Mesenchymal stem cell (in vitro differentiated cells and primary cell): ENCODE measurements at places on chromosomes 11 and 22.
A peak's percentile ranks its signal among the peaks of the same experiment; 100 is the strongest.

DNA sequence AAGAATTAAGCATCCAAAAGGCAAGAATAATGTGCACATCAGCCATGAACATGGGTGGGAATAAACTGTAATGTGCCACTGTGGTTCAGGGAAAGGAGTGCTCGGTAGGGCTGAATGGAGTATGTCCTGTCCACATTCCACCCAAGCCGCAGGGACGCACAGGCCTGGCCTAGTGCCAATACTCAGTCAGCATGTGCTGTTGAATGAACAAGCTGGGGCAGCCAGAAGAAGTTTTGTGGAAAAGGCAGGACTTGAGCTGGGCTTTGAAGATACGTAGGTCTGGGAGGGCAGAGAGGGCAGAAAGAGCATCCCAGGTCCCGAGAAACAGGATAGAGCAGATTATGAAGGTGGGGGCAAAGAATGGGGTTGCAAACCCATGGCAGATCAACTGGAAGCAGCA lies 60.0 kb upstream of the PLET1 start:
- peaks cover 11% of the 10 kb centered on the region for H3K4me1 ChIP-seq
- no peaks in the 10 kb centered on the region for H3K27me3 ChIP-seq
- peak; percentile 90 for DNase-seq
- H3K36me3 ChIP-seq = no peaks in the 10 kb centered on the region

DNA sequence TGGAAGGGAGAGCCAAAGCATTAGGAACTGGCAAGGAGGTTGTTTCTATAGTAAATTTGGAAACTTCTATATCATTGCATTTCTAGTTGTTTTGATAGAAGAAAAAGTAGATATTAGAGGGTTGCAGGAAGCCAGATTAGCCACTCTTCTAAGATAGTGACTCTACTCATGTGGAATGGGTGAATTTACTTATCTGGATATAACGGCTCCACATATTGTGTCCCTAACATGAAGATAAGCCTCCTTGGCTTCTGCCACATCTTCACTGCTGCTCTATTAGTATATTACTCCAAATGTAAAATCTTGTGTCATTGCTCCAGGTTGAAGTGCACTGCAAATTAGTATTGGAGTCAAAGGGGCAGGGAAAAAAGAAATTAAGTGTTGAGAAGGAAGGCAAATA lies 283.3 kb downstream of the CASP12 start:
- H3K4me1 ChIP-seq = no peaks in the 10 kb centered on the region
- H3K4me3 ChIP-seq = no peak overlapping the region
- DNase-seq = no peak

DNA sequence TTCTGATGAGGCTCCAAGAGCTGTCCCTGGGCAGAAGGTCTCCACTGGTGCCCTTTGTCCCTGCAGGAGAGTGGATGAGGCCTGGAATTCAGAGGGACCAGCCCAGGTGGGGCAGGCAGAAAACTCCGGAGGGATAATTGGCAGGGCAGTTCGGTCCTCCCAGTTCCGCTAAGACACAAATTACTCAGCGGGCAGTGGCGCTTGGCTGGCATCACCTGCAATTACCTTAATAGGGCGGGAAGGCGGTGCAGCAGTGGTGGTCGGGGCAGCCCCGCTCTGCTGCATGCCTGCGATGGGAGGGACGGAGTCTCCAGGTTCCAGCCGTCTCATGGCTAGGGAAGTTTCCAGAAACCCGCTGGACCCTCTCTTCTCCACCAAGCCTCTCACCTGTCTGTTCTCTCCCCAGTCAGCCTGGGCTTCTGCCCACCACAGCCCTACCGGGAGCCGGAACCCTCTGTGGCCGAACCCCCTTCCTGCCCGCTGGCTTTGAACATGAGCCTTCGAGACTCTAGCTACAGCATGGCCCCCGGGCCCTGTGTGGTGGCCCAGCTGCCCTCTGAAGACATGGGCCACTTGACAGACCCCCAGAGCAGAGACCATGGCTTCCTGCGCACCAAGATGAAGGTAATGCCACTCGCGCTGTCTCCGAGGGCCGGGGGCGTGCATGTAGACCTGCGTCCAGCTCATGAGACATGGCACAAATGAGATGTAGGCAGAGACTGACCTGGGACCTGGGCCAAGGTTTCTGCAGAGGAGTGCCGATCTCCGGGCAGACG lies 7.0 kb downstream of the OVOL1 start:
- H3K27ac ChIP-seq = no peak overlapping the region
- no peaks in the 10 kb centered on the region for H3K36me3 ChIP-seq
- peaks cover 1% of the 10 kb centered on the region for H3K4me1 ChIP-seq
- H3K4me3 ChIP-seq = no peak overlapping the region
- H3K27me3 ChIP-seq = peaks cover 93% of the 10 kb centered on the region

GRCh38 chr22:19715188-19715930 lies 1.1 kb downstream of the SEPTIN5 start:
- DNase-seq = no peak
- peaks cover 29% of the 10 kb centered on the region for H3K4me1 ChIP-seq

DNA sequence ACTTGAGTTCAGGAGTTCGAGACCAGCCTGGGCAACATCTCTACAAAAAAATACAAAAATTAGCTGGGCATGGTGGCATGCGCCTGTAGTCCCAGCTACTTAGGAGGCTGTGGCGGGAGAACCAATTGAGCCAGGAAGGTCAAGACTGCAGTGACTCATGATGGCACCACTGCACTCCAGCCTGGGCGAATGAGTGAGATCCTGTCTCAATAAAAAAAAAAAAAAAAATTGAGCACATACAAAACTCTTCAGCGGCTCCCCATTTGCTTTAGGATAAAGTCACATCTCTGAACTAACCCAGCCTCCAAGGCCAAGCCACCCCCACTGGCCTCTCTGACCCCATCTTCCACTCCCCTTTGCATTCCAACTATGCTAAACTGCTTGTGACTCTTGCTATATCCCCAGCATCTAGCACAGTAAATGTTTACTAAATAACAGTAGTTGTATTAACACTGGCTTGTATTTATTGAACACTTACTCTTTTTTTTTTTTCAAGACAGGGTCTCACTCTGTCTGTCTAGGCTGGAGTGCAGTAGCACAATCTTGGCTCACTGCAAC lies 28.9 kb downstream of the CREB3L1 start:
- H3K36me3 ChIP-seq = peaks cover 47% of the 10 kb centered on the region
- no peak overlapping the region for H3K4me3 ChIP-seq
- H3K27ac ChIP-seq = no peak overlapping the region
- peaks cover 8% of the 10 kb centered on the region for H3K4me1 ChIP-seq

DNA sequence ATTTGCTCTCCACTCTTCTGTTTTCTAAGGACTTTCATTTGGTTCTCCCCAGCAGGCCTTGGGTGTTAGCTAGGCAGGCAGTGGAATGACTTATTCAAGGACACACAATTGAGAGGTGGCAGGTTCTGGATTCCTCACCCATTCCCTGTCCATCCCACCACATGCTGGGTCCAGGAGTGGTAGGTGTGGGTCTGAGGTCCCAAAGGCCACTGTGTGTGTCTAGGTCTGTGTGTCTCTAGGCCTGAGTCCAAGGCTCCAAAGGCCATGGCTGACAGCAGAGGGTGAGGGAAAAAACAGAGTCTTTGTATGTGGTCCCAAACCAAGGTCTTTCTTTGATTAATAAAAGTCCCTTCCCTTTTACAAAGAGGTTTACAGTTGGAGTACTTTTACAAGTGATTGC lies 40.8 kb downstream of the SLC5A1 start:
- peaks cover 6% of the 10 kb centered on the region for H3K4me1 ChIP-seq
- peaks cover 4% of the 10 kb centered on the region for H3K27me3 ChIP-seq
- H3K36me3 ChIP-seq = no peaks in the 10 kb centered on the region
- H3K4me3 ChIP-seq = no peak overlapping the region
- no peak overlapping the region for H3K27ac ChIP-seq

- no peaks in the 10 kb centered on the region for H3K27me3 ChIP-seq
- H3K4me3 ChIP-seq = peak overlapping the region; percentile 84
- no peak overlapping the region for H3K27ac ChIP-seq
- H3K4me1 ChIP-seq = no peaks in the 10 kb centered on the region
- no peaks in the 10 kb centered on the region for H3K36me3 ChIP-seq
These were observed 1.5 kb downstream of the JAM3 start for GRCh38 chr11:134070342-134070845.
